Panc1 (cell line): ENCODE measurements at places on chromosomes 16 and 17. TPM values are rescaled to one million over a fixed set of nuclear protein-coding genes. Genes with fewer than 3 reads are reported as not detected.

- no peaks in the 10 kb centered on the region for H3K27me3 ChIP-seq
- H3K36me3 ChIP-seq, result no peaks in the 10 kb centered on the region
- no peak overlapping the region for H3K4me3 ChIP-seq
- peak; percentile 81 for DNase-seq
Observed at GRCh38 chr17:66275651-66276050, 26.8 kb upstream of the PRKCA start.

Gene MAF
- 0.46 TPM for total RNA-seq

- DNase-seq, result no peak
- no peak overlapping the region for H3K4me3 ChIP-seq
- H3K27me3 ChIP-seq, result no peaks in the 10 kb centered on the region
Observed at GRCh38 chr17:5344914-5345313, 62.8 kb downstream of the RABEP1 start.

DNA sequence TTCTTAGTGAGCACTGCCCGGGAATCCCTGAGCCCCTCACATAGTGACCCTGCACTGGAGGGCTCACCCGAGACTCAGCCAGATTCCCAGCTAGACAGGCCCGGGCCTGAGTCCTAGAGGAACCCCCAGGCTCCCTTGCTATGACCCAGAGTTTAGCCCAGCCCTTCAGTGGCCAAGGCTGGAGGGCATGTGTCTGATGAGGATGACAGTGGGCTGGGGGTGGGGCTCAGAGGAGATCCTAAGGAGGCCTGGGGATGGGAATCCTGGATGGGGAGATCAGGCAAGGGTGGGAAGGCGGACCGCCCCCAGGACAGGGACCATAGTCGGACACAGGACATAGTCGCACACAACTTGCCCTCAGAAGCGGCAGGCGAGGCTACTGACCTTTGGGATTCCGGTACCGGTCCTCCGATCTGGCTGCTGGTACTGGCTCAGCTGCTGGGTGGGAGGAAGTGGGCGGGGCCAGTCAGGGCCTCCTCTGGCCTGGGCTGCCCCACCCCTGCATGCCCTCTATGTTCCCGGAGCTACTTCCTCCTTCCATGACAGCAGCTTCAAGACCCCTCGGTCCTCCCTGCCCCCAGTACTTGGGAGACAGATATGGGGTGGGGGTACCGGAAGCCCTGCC, 1.1 kb downstream of the CD79B start:
- H3K27me3 ChIP-seq, result no peaks in the 10 kb centered on the region
- H3K4me1 ChIP-seq, result no peaks in the 10 kb centered on the region
- no peak overlapping the region for H3K27ac ChIP-seq
- no peak overlapping the region for H3K4me3 ChIP-seq

GRCh38 chr16:27318392-27319256, 4.8 kb downstream of the IL4R start:
- DNase-seq, result no peak
- H3K4me3 ChIP-seq, result no peak overlapping the region
- H3K27ac ChIP-seq, result no peak overlapping the region
- no peaks in the 10 kb centered on the region; the same call in 1 of the 2 replicates for H3K36me3 ChIP-seq
- H3K4me1 ChIP-seq, result peaks cover 13% of the 10 kb centered on the region

- no peaks in the 10 kb centered on the region for H3K36me3 ChIP-seq
- H3K4me3 ChIP-seq, result no peak overlapping the region
- no peaks in the 10 kb centered on the region; the same call in 1 of the 2 replicates for H3K27me3 ChIP-seq
- H3K4me1 ChIP-seq, result no peaks in the 10 kb centered on the region
- H3K27ac ChIP-seq, result no peak overlapping the region
Observed at GRCh38 chr17:79666111-79666510, 55.3 kb upstream of the RBFOX3 start.

GRCh38 chr17:40485851-40486521, 15.4 kb downstream of the TNS4 start:
- peaks cover 6% of the 10 kb centered on the region for H3K4me1 ChIP-seq
- no peaks in the 10 kb centered on the region for H3K27me3 ChIP-seq
- H3K4me3 ChIP-seq, result 0 out of 2 replicates have a peak overlapping the region, but pooled peaks have one; percentile 1
- no peak overlapping the region for H3K27ac ChIP-seq

Gene SOST
- total RNA-seq, result not detected

DNA sequence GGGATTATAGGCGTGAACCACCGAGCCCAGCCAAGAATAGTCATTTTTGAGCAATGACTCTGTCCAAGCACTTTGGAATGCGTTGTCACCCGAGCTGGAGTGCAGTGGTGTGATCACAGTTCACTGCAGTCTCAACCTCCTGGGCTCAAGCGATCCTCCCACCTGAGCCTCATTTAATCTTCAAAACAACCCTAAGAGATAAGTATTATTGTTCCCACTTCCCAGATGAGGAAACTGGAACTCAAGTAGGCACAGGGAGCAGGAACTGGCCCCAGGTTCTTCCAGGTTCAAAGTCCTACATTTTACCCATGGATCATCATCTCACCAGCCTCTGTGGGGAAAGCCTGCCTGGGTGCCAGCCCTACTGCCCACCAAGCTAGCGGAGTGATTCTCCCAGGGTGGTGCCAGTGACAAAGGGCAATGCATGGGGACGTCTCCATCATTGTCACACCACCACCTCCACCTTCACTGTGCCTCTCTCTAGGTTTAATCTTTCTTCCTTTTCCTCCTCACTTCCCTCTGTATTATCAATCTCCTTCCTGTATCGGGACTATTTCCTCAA, 11.3 kb upstream of the RNF157 start:
- no peak overlapping the region for H3K4me3 ChIP-seq
- no peak for DNase-seq
- H3K27ac ChIP-seq, result no peak overlapping the region
- H3K27me3 ChIP-seq, result no peaks in the 10 kb centered on the region
- no peaks in the 10 kb centered on the region for H3K36me3 ChIP-seq

Gene GPR179
- 0.03 TPM for total RNA-seq

- H3K27ac ChIP-seq, result no peak overlapping the region
- DNase-seq, result no peak
- H3K4me3 ChIP-seq, result no peak overlapping the region; the same call in 1 of the 2 replicates
Observed at GRCh38 chr17:75403131-75403530, 2.3 kb downstream of the GRB2 start.

DNA sequence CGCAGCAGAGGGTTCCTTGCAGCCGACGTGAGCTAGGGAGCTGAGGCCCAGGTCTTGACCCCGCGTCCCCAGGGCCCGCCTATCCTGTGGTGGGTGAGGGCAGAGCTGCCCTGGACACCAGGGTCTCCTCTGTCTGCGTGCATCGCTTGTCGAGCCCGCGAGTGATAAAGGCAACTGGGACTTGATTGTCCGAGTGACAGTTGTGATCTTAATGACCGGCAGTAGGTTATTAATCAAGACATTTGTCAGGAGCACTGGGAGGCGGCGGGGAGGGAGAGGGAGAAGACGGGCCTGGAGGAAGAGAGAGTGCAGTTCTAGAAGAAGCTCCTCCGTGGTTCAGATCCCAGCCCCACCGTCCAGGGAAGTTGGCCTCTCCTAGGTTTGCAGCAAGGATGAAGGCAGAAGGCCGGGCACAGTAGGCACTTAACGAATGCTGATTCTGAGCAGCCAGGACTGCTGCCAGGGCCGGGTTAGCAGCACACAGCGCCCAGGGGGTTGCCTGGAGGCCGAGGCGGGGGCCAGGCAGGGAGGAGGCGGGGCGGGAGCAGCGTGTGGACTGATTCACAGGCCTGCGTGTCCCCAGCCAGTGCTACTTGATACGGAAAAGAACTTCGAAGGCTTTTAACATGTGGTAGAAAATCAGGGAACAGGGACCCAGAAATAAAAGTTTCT, 11.3 kb upstream of the GSE1 start:
- no peaks in the 10 kb centered on the region for H3K36me3 ChIP-seq
- H3K4me3 ChIP-seq, result no peak overlapping the region
- peaks cover 71% of the 10 kb centered on the region for H3K4me1 ChIP-seq
- no peaks in the 10 kb centered on the region for H3K27me3 ChIP-seq

DNA sequence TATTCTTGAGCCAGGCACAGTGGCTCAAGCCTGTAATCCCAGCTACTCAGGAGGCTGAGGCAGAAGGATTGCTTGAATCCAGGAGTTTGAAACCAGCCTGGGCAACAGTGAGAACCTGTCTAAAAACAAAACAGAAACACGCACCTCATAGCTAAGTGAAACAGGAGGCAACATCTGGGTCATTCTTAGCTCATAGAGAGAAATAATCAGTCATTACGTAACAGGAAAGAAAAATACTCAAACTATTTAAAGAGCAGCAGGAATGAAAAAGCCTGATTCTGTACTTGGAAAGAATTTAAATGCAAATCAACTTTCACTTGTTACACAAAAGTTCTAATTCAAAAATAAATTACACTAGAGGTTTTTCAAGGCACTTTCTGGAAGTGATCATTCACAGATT, 17.2 kb downstream of the CHCT1 start:
- no peaks in the 10 kb centered on the region for H3K27me3 ChIP-seq
- H3K27ac ChIP-seq, result no peak overlapping the region
- no peaks in the 10 kb centered on the region for H3K4me1 ChIP-seq
- no peak overlapping the region for H3K4me3 ChIP-seq

DNA sequence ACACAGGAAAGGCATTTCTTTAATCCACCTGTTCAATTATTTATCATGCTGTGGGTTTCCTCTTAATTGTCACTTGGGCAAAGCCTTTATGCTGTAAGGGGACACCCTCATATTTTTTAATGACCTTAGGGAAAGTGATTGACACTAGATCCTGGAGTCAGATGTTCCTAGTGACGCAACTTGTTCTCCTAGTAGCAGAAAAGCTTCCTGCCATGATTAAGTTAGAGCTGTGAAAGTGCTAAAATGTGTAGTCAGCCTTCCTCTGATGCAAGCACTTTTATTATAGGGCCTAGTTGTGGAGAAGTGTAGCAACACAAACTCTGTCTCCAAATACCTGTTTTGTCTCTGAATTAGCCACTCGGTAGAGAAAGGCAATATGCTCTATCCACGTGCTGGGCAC, 12.3 kb downstream of the TMEM100 start:
- H3K36me3 ChIP-seq, result no peaks in the 10 kb centered on the region
- H3K27me3 ChIP-seq, result no peaks in the 10 kb centered on the region
- no peak overlapping the region for H3K4me3 ChIP-seq
- H3K4me1 ChIP-seq, result peaks cover 28% of the 10 kb centered on the region
- no peak overlapping the region for H3K27ac ChIP-seq
- DNase-seq, result no peak

DNA sequence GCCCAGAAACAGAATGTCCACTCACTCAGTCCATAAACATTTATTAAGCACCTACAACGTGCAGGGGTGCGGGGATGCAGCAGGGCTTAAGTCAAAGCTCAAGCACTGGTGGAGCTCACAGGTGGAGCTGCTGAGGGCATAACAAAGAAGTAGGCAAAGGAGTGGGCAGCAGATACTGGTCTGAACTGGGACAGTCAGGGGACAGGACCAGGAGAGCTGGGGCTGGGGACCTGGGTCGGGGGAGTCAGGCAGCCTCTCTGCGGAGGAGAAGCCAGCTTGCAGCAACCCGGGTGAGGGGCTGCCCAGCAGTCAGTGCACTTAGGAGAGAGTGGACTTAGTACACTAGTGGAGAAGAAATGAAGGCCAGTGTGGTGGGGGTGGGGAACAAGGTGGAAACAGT, 10.0 kb upstream of the TNFRSF13B start:
- H3K27me3 ChIP-seq, result 0 out of 2 replicates have a peak, but pooled peaks cover 2% of the 10 kb centered on the region
- H3K4me3 ChIP-seq, result no peak overlapping the region
- no peaks in the 10 kb centered on the region for H3K4me1 ChIP-seq
- H3K36me3 ChIP-seq, result no peaks in the 10 kb centered on the region
- no peak for DNase-seq

DNA sequence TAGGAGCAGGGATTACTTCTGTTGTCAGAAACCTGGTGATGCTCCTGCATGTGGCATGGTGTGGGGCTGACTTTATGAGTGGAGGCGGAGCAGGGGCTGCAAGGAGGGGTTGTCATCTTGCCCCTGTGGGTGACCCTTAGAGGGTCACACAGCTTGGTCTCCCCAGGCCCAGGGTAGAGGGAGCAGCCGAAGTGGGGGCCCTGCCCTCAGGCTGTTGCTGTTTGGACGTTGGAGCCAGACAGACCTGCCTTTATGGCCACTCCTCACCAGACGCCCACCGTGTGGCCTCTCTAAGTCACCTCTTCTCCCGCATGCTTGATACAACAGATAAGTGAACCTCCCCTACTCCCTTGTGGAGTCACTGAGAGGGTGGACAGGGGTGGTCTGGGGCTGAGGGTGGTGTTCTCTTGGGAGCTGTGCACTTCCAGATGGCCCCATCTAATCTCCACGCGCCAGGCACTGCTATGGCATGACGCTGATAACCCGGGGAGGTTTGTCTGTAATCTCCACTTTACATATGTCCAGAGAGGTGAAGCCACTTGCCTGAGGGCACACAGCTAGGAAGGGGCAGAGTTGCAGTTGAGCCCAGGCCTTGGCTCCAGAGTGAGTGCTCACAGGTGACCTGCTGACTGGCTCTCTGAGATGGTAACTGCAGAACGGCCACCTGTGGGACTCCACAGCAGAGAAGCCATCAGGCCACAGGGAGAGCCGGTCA, 10.0 kb downstream of the MAP2K3 start:
- no peaks in the 10 kb centered on the region for H3K27me3 ChIP-seq
- no peak overlapping the region for H3K4me3 ChIP-seq

DNA sequence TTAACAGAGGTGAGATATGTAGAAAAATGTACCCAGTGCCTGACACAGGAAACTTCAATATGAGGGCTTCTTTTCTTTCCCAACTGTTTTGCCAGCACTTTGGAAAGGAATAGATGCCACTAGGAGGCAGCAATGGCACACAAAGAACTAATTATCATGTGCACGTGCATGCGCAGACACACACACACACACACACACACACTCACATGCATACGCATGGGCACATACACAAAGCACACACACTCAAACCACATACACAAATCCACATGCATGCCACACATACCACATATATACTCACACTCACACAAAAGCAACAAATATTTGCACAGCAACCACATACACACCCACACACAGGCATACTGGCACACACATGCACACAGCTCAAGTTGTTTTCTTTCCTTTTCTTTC, 8.8 kb upstream of the CEP112 start:
- DNase-seq, result peak; percentile 17
- H3K4me3 ChIP-seq, result no peak overlapping the region
- H3K27me3 ChIP-seq, result no peaks in the 10 kb centered on the region
- no peak overlapping the region for H3K27ac ChIP-seq

Gene FBXL16
- 28.0 TPM for total RNA-seq

Gene GPR142
- total RNA-seq, result not detected

Gene ABCC6
- 2.9 TPM for total RNA-seq

Gene ICAM2
- 0.33 TPM for total RNA-seq

- no peak overlapping the region for H3K4me3 ChIP-seq
- DNase-seq, result peak; percentile 67
Observed at GRCh38 chr16:57807968-57808528, 5.8 kb upstream of the KIFC3 start.

DNA sequence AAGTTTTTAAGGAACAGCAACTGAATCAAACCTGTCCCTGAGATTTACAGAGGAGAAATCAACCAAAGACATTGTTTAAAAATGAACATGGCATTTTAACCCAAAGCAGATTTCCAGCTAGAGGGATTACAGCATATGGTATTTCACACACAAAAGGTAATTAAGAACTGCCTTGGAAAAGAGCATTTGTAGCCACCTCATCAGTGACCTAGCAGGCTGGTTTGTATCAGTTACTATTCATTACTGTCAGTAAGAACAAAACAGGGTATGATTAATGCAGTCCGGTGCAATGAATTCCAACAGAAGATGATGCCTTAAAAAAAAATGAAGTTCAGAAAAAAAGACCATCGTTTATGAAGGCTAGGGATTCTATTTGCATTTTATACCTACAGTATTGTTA, 219.9 kb downstream of the CHD9NB start:
- no peak for DNase-seq
- no peaks in the 10 kb centered on the region for H3K36me3 ChIP-seq
- no peak overlapping the region for H3K4me3 ChIP-seq
- H3K27ac ChIP-seq, result no peak overlapping the region
- no peaks in the 10 kb centered on the region for H3K4me1 ChIP-seq

Gene ACSM5
- total RNA-seq, result 0.21 TPM

Gene TMEM204
- total RNA-seq, result 0.13 TPM
